ENCODE measurements at places on chromosomes 3 and 15. TPM values are rescaled to one million over a fixed set of nuclear protein-coding genes. Genes with fewer than 3 reads are reported as not detected.

DNA sequence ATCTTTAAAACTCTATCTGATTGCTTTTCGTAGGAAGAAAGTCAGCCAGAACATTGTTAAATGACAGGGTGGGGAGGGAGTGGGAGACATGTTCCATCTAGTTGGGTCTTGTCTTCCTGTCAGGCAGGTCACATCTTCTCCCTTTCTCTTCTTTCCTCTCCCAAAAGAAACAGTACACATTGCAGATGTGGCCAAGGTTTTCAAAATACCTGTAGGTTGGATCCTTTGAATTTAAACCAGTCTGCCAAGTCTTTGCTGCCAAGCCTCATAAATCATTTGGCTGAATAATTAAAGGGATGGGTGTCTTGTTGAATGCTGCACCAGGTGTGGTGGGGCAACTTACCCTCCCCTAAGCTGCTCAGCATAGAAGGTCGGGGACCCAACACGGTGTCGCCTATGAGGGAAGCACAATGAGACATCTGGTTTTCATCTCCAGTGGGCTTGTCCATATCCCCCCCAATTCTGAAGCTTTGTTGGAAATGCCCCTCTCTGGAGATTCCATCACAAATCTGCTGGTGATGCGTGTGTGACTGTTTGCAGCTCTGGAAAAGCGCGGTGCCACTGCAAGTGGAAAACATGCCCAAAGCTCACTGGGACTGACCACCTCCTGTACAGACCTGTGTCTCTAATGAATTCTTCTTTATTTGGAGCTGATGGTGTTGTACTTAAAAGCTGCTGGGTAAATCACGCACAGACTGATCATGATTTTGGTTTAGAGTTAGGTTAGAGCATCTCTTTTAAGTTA, 112.6 kb downstream of the FILIP1L start:
- DNase-seq = no peak

DNA sequence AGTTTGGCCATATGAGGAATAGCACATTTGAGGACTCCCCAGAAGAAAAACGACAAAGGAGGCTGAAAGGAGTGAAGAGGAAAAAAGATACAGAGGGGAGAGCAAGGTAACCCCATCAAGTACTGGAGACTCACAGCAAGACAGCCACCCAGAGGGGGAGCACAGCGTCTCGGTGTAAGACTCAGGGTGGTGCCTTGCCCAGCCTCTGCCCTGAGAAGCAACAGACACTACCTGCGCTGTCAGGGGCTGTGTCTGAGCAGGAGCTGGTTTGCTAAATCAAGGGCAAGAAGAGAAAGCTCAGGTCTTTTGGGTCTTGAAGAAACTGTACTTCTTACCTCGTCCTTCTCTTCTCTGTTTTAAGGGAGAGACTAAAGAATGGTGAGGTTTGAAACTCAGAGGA, 27.9 kb downstream of the FBXO45 start:
- no peak for DNase-seq

- no peak for DNase-seq
Observed at GRCh38 chr3:134477938-134478337, 7.8 kb downstream of the ANAPC13 start.

ANKUB1 gene
- polyA plus RNA-seq = not detected

SLC9C1 gene
- not detected for polyA plus RNA-seq

EPHB1 gene
- 0.83 TPM for polyA plus RNA-seq
